Kidney epithelial cell (primary cell): ENCODE measurements at places on chromosomes 5 and 9.

DNA sequence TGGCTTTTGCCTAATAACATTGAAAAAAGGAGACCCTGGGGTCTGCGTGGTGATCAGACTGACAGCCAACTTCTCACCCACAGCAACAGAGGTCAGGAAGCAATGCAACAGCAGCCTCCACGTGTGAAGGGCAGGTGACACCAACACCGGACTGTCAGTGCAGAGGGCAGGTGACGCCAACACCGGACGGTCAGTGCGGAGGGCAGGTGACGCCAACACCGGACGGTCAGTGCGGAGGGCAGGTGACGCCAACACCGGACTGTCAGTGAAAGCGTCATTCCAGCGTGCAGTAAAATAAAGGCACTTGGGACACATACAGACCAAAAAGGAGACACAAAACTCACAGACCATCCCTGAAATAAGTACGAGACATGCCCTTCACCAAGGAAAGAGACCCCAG, 37.2 kb upstream of the CEP72 start:
- DNase-seq: no peak

DNA sequence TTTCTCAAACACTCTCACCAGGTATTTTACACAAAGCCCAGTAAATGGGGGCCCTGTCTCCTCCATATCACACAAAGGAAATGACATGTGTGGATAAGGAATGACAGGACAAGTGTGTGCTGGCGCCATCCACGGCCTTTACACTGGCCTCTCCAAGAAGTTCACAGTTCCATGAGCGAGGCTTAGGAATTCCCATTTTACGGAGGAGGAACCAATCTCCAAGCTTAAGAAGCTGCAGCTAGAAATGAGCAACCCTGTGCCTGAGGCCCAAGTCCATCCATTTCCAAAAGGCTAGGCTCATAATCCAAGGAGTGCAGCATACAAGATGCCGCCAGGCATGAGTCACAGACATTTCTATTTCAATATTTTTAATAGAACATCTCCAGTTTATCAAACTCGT, 203.4 kb downstream of the AUH start:
- no peak for DNase-seq

DNA sequence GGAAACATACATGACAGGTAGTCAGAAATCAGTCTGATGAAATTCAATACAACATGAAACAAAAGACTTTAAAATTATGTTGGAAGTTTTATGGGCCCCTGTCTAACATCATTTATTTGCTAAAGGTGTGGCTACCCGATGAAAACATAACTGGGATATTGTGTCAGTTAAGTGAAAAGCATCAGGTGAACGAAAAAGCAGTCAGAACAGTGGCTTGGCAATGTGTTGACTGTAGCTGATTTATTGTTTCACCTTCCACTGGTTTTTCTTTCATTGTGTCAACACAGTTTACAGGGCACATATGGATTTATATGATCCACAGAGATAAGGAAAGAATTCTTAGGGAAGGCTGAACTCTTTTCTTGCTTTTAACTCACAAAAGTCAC, 429.6 kb upstream of the ZNF608 start:
- no peak for DNase-seq

- no peak for DNase-seq
These were observed 24.0 kb upstream of the MAP3K1 start for GRCh38 chr5:56791396-56791795.

- DNase-seq: no peak
These were observed 3.5 kb upstream of the SPINK5 start for GRCh38 chr5:148060309-148060708.

GRCh38 chr9:135605238-135605781, 34.0 kb downstream of the GLT6D1 start:
- DNase-seq: no peak

DNA sequence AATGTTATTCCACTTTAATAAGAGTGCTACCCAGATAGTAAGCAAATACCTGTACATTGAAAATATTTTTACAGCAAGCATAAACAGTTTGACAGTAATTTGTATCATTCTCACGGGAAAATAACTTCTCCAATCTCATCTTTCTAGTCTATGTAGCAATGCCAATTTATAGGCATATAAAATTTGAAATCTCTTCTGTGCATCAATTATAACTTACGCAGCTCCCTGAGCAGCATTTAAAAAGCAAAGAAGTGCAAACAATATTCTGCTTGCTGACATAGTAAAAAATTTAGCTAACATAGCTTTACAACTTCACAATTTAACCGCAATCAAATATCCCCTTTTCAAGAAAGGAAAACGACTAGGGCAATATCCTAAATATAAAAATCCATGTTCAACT, 257.3 kb downstream of the FBXL17 start:
- DNase-seq: no peak

- no peak for DNase-seq
These were observed 237.3 kb downstream of the PBX3 start for GRCh38 chr9:125984461-125984860.

DNA sequence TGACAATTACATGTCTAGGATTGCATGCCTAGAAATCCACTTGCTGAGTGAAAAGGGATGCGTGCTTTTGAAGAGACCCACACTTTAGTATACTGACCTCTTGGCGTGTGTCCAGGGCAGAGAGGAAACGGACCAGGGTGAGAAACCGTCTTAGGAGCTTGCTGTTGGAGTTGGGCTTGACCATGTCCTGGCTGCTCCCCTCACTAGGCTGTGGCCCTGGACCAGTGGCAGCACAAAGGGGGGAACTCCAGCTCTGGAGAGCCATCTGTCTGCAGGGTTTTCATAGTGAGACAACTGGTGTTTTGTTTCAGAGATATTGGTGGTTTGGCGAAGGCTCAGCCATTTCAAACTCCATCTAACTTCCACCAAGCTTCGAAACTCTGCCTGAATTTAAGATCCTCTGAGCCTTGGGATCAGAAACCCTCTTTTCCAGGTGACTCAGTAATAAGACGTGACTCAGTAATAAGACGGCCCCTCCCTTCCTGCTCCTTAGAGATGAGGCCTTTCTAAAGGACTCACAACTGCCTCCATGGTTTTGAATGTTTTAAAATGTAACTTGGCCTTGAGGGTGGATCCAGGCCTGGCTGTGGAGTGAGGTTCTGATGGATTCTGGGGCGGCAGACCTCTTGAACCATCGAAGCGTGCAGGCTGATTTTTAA, 165.8 kb downstream of the MELK start:
- no peak for DNase-seq

DNA sequence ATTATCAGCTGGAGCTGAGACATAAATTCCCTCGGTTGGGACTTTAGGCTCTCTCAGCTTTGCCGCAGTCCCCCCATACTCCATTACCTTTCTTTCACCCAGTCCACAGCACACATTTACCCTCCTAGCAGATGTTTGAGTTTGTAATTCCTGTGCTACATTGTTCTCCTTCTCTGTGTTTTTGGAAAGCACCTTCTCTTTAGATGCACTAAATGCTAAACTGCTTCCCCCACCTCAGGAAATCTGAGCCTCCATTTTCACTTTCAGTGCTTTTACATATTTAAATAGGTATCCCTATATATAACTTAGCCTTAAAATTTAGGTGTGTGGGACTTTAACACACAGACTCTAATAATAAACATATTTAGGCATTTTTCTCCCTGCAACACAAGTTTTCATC, 356.9 kb downstream of the NFIB start:
- no peak for DNase-seq

- no peak for DNase-seq
These were observed 134.5 kb downstream of the PALM2AKAP2 start for GRCh38 chr9:109914280-109915027.

DNA sequence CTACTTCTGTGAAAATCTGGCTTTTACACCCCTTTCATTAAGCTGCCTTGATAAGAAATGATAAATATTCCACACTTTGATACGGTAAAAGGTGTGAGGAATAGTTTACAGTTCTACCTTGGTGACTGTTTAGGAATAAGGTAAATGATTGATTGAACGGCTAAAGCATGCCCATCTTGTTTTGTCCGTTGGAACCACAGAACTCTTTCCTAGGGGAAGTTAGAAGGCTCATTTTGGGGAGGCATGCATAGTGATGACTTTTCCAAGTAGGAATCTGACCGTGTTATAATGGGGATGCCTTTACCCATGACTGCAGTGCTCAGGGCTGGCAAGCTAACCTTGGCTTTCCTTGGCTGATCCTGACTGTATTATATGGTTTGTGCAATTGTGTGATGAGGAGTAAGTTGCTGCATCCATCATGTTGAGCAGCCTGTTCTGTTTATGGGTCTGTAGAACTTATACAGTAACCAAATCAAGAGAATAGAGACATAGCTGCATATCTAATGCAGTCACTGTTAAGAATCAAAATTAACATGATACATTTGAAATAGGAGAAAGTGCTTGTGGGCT, 24.5 kb downstream of the PCSK5 start:
- DNase-seq: no peak

- no peak for DNase-seq
These were observed 1.5 kb upstream of the FXN start for GRCh38 chr9:69034071-69034470.

DNA sequence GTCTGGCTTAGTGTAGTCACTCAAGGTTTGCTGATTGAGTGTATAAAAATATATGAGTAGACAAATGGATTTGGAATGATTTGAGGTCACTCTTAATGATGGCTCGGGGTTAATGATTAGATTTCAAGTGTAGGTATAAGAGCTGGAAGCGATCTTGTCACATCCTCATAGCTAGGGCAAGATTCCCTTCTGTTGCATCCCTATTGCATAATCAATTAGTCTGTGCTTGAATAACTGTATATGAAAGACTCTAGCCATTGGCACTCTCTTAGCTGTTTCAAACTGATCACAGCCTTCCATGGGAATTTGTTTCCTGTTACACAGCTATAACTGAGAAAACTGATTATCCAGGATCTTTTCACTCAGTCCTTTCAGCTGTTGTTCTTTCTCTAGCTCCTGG, 811.6 kb downstream of the TLE4 start:
- no peak for DNase-seq

DNA sequence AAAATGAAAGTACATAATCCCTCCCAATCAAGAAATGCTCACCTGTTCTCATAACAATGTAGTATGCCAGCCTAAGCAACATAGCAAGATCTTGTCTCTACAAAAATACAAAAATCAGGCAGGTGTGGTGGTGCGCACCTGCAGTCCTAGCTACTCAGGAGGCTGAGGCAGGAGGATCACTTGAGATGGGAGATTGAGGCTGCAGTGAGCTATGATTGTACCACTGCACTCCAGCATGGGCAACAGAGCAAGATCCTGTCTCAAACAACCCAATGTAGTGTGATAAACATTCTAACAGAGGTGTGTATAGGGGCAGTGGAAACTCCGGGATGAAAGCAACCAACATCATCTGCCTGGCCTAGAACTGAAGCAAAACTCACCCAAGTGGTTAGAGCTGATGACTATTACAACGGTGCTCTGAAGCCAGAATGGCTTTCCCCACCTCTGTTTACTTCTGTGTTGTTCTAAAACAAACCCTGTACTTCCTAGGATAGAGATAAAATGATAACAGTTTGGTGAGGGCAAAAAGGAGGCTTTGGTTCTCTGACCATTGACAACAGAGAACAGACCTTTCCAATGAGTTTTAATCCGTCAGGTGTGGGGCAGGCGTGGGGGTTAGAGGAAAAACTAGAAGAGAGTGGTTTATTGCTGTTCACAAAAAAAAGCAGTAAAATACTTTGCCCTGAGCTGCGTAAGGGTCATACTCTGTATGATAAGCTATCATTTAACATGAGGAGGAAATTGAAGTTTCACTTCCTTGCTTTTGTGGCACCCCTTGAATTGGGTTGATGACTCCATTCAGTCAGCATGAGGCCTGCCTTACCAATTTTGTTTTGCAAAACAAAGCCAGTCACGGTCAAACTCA, 18.9 kb downstream of the WNT8A start:
- DNase-seq: no peak

DNA sequence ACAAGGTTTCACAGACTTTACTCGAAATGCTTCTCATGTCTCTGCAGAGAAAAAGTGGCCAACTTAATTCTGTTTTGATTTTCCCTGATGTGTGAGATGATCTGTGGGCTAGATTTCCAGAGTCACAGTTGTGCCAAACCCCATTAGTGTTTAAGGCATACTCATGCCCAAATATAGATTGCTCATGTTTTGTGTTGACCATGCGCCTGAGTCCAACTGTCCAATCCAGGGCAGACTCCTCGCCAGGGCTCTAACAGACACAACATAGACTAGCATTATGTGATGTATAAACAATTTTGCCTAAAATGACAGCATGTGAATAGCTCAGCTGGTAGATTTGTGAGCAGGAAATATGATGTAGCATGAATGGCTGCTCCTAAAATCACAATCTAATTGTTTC, 128.1 kb downstream of the PRDM6 start:
- no peak for DNase-seq

DNA sequence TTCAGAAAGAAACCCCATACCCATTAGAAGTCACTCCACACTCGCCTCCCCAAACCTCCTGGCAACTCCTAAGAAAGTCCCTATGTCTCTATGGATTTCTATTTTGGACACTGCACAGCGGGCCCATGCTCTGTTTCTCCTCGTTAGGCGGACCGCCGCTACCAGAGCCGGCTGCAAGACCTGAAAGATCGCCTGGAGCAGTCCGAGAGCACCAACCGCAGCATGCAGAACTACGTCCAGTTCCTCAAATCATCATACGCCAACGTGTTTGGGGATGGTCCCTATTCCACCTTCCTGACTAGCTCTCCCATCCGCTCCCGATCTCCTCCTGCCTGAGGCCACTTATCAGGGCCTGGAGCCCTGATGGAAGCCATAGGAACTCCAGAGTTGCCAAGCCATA, 4.6 kb upstream of the GLE1 start:
- DNase-seq: no peak

DNA sequence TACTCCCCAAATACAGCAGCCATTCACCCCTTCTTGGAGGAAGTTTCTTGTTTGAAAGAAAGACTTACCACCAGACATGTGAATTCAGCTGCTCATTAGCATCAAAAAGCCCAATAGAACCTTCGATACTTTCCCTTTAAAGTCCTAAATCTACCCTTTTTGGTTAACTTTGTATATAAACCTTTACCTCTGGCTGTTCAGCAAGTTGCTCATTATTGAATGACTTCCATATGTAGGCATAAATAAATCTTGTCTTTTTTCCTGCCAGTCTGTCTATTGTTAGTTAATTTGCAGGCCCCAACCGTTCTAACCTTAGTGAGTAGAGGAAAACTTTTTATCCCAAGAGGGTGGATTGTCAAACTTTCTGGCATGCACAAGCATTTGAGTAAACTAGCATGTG, 27.9 kb upstream of the FBXL17 start:
- no peak for DNase-seq

DNA sequence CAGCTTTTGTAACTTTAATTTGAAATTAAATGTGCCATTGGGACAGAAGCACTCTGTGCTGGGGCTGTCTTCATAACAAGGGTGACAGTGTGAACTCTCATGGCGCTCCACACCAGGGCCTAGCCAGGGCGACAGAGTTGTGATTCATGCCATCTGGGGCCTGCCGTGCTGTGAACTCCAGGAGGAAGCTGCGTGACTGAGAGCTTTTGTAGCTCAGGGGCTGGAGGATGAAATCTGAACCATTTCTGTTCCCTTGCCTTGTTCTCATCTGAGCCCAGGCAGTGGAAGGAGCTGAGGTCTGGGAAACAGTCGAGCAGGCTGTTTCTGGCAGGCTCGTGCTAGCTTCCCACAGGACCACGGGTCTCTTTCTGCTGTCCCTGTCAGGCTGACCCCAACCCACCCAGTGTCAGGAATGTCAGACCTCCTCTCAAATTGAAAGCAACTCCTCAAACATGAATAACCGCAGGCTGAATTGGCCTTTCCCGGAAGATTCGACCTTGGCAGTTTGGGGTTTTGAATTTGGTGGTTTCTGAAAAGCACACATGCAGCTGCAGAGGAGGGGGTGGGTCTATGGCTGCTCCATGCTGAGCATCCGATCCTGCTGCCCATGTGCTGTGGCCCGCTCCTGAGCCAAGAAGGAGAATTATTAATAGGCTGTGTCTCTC, 69.2 kb upstream of the RPS23 start:
- no peak for DNase-seq

- DNase-seq: no peak
These were observed 336.9 kb upstream of the DMAC1 start for GRCh38 chr9:8136477-8136876.
